ENCODE measurements at places on chromosomes 16 and 17.

- no peaks in the 10 kb centered on the region for H3K36me3 ChIP-seq
- H3K27me3 ChIP-seq: no peaks in the 10 kb centered on the region
- no peak overlapping the region for H3K27ac ChIP-seq
- peaks cover 13% of the 10 kb centered on the region for H3K4me1 ChIP-seq
Measured at GRCh38 chr17:49290690-49291359, 60.2 kb upstream of the PHOSPHO1 start.

- H3K27me3 ChIP-seq: no peaks in the 10 kb centered on the region
- DNase-seq: peak; percentile 63
- H3K4me3 ChIP-seq: no peak overlapping the region
- H3K27ac ChIP-seq: no peak overlapping the region
Measured at GRCh38 chr17:82216301-82217119, 3.9 kb upstream of the CCDC57 start.

GRCh38 chr17:42667088-42667951 lies 8.2 kb downstream of the TUBG2 start:
- peaks cover 29% of the 10 kb centered on the region for H3K27me3 ChIP-seq
- H3K27ac ChIP-seq: no peak overlapping the region
- H3K4me3 ChIP-seq: no peak overlapping the region
- H3K36me3 ChIP-seq: peaks cover 2% of the 10 kb centered on the region
- DNase-seq: no peak

GRCh38 chr17:15384142-15384787 lies 42.9 kb upstream of the TEKT3 start:
- H3K4me3 ChIP-seq: no peak overlapping the region
- no peaks in the 10 kb centered on the region for H3K36me3 ChIP-seq
- H3K27ac ChIP-seq: no peak overlapping the region
- H3K4me1 ChIP-seq: no peaks in the 10 kb centered on the region
- peaks cover 11% of the 10 kb centered on the region for H3K27me3 ChIP-seq

GRCh38 chr17:66417300-66417719 lies 114.9 kb downstream of the PRKCA start:
- H3K27ac ChIP-seq: no peak overlapping the region
- peaks cover 75% of the 10 kb centered on the region for H3K4me1 ChIP-seq
- H3K4me3 ChIP-seq: no peak overlapping the region
- peaks cover 24% of the 10 kb centered on the region for H3K36me3 ChIP-seq

- no peaks in the 10 kb centered on the region for H3K36me3 ChIP-seq
- no peak overlapping the region for H3K27ac ChIP-seq
- no peaks in the 10 kb centered on the region for H3K4me1 ChIP-seq
- no peak overlapping the region for H3K4me3 ChIP-seq
- H3K27me3 ChIP-seq: no peaks in the 10 kb centered on the region
Measured at GRCh38 chr17:73371285-73371684, 59.5 kb upstream of the CDC42EP4 start.

DNA sequence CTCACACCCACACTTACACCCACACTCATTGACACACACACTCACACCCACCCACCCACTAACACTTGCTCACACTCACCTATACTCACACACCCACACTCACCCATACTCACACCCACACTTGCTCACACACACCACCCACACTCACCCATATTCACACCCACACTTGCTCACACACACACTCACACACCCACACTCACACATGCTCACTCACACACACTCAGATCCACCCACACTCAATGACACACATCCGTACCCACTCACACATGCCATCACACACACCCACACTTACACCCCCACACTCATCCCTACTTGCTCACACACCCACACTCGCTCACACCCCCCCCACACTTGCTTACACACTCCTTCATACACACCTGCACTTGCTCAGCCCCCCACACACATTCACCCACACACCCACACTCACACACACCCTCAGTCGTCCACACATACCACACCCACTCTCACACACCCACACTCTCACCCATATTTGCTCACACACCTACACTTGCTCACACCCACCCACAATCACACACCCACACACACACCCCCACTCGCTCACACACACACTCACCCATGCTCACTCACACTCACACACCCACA lies 321.1 kb upstream of the N4BP1 start:
- H3K27ac ChIP-seq: no peak overlapping the region
- no peaks in the 10 kb centered on the region for H3K36me3 ChIP-seq

DNA sequence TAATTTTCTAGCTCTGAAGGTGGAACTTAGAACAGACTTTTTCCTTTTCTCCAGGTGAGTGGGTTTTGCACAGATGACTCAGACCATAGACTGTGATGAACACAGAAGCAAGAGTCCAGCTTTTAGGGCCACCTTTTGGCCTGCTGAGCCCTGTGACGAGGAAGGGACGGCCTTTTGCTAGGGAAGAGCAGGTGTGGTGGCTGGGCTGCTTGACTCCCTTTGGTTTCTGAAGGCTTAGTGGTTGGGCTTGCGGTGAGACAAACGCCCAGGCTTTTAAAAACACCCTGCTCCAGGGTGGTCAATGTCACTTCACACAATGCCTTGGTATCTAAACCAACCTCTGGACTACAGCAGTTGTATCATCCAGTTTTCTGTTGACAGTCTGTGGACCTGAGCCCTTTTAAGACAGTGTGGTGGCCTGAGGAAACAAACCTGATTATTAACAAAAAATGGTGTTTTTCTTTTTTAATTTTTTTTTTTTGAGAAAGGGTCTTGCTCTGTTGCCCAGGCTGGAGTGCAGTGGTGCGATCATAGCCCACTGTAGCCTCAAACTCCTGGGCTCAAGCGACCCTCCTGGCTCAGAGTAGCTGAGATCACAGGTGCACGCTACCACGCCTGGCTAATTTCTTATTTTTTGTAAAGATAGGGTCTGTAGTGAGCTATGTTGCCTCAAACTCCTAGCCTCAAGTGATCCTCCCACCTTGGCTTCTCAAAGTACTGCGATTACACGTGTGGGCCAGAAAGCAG lies 134.0 kb downstream of the SNX29 start:
- H3K36me3 ChIP-seq: no peaks in the 10 kb centered on the region
- H3K4me1 ChIP-seq: no peaks in the 10 kb centered on the region
- no peak for DNase-seq
- no peaks in the 10 kb centered on the region for H3K27me3 ChIP-seq
- no peak overlapping the region for H3K4me3 ChIP-seq

DNA sequence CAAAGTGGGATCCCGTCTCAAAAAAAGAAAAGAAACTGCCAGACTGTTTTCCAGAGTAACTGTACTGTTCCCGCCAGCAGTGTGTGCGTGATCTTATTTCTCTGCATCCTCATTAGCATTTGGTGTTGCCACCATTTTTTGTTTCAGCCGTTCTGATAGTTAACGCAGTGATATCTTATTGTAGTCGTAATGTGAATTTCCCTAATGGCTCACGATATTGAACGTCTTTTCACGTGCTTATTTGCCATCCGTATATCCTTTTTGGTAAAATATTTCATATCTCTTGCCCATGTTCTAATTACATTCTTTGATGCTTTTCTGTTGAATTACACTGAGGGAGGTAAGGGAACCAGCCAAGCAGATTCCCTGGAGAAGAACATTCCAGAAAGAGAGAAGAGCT lies 92.4 kb downstream of the SEC14L1 start:
- H3K4me3 ChIP-seq: no peak overlapping the region
- peaks cover 24% of the 10 kb centered on the region for H3K4me1 ChIP-seq
- H3K27me3 ChIP-seq: no peaks in the 10 kb centered on the region
- no peaks in the 10 kb centered on the region for H3K36me3 ChIP-seq
- no peak overlapping the region for H3K27ac ChIP-seq

DNA sequence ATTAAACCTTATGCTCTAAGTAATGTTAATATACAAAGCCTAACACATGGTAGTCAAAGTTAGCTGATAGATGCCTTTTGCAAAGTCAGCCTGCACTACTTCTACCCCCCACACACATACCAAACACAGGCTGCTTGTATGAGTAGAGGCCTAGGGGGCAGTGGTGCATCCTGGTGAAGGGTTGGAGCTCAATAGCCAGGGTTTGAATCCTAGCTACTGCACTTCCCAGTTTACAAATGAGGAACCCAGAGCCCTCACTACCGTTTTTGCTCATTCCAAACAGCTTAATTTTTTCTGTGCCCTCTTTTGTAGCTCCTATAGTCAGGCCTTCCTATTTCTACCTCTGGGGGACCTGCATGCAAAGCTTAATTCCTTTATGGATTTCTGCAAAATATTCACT lies 18.9 kb upstream of the HYDIN start:
- no peak for DNase-seq
- no peaks in the 10 kb centered on the region for H3K4me1 ChIP-seq
- no peak overlapping the region for H3K4me3 ChIP-seq
- H3K27ac ChIP-seq: no peak overlapping the region

DNA sequence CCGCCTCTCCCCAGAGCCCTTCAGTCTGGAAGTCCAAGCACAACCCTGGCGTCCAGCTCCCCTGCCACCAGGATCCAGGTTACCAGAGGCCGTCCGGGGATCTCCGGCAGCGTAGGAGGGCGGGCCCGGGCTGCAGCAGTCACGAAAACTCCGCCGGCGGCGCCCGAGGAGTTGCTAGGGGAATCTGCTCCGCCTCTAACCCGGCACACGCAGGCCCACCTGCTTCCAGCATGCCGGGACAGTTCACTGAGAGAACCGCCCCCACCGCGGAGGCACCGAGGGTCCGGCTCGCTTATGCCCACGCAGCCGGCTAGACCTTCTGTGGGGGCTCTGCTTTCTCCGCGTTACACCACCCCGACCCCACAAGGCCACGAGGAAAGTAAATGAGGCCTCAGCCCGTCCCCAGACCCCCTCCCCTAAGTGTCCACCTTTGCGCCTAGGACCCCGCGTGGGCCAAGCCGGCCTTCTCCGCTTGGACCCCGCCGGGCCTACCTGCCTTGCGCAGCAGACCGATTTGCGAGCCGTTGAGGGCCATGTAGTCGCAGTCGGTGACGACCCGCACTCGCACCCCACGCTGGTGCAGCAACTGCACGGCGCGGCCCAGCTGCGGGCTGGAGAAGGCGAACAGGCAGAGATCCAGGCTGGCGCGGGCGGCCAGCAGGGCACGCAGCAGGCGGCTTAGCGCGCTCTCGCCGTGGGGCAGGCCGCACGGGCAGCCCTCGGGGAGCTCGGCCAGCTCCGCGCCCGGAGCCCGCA lies 587 bp downstream of the PLD6 start:
- H3K4me1 ChIP-seq: peaks cover 21% of the 10 kb centered on the region
- DNase-seq: peak; percentile 75
- H3K27me3 ChIP-seq: no peaks in the 10 kb centered on the region
- H3K27ac ChIP-seq: peak overlapping the region; percentile 96
